ENCODE measurements at places on chromosomes 3 and 15.

- DNase-seq = no peak
These were observed 66.2 kb upstream of the CORO2B start for GRCh38 chr15:68512598-68512997.

DNA sequence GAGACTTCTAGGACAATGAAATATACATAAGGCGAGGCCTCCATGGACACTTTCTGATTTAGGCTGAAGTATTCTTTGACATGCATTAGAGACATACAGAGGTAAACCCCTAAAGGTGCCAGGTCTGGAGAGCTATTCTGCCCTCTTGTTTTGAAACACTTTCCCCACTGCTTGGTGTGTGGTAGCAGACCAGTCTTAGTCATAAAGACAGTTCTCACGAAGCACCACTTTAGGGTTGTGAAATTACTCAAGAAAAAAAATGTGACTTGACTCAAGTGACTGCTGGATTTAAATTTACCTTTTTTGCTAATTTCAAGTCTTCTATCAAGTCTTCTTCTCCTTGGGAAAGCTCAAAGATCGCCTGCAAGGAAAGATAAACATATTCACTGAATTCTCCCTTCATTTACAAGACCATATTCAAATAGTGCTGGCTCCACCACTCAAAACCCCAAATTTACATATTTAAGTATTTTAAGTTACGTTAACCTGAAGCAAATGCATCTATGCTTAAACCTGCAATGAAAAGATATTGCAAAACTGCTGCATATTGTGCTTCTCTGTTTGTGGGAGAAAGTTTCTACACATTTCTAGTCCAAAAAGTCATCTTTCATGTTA, 48.4 kb downstream of the ARHGEF3 start:
- no peak for DNase-seq

GRCh38 chr3:127195417-127195816, 2.5 kb downstream of the PRR23E start:
- DNase-seq = no peak

GRCh38 chr3:129357616-129358015, 70.8 kb downstream of the EFCAB12 start:
- no peak for DNase-seq

DNA sequence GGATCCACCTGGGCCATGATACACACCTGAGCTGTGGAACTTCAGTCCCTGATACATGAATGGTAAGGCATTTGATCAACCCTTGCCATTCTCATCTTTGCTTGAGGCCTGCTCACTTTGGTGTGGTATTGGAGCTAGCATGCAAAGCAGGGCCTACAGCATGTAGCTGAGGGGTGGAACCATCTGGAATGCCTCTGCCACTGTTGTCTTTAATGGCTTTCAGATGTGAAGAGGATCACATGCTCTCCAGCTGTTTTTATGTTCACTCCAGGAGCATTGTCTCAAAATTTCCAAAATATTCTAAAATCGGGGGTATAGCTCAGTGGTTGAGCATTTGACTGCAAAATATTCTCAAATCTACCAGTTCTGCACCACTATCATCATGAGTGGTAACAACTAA, 64.4 kb upstream of the PHLDB2 start:
- DNase-seq = no peak

DNA sequence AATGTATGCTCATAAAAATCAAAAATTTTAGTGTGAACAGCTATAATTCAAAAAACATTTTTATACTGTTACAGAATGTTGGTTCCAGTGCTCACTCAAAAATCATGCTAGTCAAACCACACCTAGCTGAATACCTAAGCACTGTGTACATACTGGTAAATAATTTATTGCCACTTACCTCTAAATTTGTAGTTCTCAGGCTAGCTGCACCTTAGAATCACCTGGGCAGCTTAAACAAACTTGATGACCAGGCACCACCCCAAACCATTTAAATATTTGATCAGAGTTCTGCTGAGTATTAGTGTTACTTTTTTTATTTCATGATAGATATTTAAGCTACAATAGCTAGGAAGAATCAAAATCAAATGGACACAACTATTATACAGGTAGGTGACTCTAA, 32.3 kb upstream of the TMCO5A start:
- DNase-seq = no peak

- DNase-seq = no peak
These were observed 193.5 kb downstream of the TNIK start for GRCh38 chr3:171266740-171267073.

- DNase-seq = no peak
These were observed 45.5 kb upstream of the BOC start for GRCh38 chr3:113165841-113166240.

- no peak for DNase-seq
These were observed 44.0 kb upstream of the PRR23C start for GRCh38 chr3:139088462-139089324.

DNA sequence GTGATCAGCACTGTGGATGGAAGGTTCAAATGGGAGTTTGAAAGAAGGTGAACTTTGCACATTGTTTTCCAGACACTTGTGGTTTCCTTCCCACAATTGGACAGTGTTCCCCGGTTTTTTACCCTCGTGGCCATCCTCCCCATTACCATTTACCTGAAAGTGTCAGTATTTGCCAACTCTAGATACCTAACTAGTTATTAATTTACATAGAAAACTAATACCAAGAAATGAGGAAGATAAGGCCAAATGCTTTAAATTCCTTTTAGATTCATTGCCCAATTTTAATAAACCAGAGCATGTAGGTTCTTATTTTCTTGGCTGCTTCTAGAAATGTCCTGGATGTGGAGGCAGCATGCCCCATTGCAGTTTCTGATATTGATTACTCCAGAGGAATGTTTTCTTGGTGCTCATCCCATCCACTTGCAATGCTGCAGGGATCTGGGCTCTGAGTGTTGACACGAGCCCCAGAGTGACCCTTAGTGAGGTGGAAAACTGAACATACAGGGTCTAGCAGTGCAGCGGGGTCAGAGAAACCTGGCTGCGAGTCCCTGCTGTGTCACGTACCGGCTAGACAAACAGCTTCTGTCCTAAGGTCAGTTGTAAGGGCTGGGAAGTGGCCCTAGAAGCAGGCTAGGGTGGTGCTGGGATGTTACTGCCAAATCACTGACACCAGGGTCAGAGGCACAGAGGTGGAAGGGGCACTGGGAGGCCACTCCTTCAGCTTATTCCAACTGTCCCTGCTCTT, 23.5 kb downstream of the LSM3 start:
- no peak for DNase-seq

DNA sequence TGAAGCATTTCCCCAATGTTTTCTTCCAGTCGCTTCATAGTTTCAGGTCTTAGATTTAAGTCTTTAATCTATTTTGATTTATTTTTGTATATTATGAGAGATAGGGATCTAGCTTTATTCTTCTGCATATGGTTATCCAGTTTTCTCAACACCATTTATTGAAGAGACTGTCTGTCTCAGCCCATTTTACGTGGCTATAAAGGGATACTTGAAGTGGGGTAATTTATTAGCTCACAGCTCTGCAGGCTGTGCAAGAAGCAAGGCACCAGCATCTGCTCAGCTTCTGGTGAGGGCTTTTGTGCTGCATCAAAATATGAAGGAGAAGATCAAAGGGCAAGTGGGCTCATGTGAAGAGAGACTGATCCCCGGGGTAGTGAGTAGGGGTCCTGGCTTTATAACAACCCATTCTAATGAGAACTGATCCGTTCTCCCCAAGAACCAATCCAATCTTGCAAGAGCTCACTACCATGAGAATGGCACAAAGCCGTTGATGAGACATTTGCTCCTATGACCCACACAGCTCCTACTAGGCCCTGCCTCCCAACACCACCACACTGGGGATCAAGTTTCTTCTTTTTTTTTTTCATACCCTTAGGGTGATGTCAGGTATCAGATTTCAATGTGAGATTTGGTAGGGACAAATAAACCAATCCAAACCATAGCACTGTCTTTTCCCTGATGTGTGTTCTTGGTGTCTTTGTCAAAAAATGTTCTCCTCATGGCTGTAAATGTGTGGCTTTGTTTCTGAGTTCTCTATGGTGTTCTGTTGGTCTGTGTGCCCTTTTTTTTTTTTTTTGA, 63.2 kb downstream of the IQGAP1 start:
- DNase-seq = no peak

DNA sequence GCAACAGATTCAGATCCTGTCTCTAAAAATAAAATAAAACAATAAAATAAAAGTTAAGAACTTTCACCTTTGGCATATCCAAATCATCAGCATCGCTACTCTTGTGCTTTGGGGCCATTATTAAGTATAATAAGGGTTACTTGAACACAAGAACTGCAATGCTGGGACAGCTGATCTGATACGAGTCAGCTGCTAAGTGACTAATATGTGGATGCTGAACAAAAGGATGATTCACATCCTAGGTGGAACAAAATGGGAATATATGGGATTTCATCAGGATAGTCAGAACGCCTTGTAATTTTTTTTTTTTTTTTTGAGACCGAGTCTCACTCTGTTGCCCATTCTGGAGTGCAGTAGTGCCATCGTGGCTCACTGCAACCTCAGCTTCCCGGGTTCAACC, 29.7 kb downstream of the BUB1B start:
- no peak for DNase-seq

GRCh38 chr3:46675426-46675825, 18.1 kb downstream of the ALS2CL start:
- DNase-seq = no peak

- no peak for DNase-seq
These were observed 33.4 kb downstream of the SLCO3A1 start for GRCh38 chr15:91886878-91887277.

- no peak for DNase-seq
These were observed 62.7 kb downstream of the SLMAP start for GRCh38 chr3:57818772-57819171.

- no peak for DNase-seq
These were observed 19.1 kb downstream of the SPTBN5 start for GRCh38 chr15:41874736-41875135.

DNA sequence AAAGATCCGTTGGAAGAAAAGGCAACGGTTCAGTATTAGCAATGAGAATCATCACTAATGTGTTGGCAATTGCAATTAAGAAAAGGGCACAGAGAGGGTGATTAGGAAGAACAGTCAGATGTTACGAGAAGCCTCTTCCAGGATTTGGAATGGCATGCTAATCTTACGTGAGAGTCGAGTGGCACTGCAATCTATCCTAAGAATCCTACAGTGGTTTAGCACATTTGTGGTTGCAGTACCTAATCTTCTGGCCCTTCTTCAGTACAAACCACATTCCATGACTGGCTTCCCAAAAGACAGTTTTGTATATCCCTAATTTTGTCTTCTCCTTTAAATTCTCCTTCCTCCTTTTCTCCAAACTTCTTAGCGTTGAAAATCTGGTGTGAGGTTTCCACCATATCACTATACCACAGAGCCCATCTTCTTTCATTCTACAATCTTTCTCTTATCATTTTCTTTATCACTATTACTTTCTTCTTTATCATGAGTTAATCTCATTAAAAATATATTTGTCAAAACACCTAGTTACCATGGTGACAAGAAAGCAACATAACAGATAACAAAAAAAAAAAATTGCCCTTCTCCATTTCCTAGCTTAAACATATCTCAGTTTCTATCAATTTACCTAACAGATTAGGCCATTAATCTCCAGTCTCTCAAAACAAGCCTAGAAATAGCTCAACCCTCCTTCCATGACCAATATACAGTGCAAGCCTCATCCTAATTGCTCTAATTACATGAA, 60.1 kb downstream of the IGSF11 start:
- DNase-seq = no peak

DNA sequence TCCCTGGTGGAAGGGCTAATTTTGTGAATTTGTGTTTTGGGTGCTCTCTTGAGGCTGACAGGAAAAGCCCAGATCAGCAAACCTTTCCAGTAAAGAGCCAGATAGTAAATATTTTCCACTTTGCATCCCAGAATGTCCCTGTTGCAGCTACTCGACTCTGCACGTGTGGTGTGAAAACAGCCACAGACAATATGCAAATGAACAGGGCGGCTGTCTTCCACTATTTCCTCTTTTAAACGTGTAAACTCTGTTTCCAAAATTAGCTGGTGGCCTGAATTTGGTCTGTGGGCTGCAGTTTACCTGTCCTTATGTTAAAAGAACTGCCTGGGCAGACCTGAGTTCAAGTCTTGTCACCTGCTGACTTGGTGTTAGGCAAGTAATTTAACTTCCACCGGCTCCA, 202.7 kb downstream of the EDEM1 start:
- no peak for DNase-seq

GRCh38 chr3:140428380-140428779, 249.5 kb upstream of the TRIM42 start:
- DNase-seq = no peak

DNA sequence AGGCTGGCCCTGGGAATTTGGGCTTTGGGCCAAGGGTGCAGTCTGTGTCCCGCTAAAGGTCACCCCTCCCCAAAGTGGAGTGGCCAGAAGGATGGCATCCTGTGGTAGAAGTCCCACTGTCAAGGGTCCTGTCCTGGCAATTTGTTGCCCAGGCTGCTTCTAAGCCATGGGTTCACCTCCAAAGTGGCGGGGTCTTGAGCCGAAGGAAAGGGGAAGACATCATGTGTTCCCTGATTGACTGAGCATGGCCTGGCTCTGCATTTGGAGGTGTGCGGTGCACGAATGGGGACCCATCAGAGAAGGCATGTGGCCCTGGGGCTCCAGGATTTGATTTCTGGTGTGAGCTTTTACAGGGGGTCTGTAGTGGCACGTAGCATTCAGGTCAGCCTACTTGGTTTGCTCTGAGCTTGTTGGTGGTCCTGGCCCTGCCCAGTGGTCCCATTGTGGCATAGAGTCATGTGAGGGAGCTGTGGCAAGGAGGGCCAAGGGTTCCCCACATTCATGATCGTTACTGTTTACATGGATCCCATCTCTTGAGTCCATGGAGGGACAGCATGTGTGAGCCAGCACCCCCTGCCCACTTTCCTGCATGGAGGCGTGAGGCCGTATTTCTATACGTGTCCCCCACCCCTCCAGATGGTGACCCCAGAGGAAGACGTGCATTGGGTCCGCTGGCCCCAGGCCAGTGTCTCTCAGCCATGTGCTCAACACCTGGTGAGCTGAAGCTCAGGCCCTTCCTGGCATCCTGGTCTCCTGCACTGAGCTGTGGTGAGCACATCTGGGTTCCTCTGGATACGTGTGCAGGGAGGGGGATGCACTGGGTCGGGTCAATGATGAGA, 225.1 kb downstream of the SNRPN start:
- peak; percentile 2 for DNase-seq

- peak; percentile 35 for DNase-seq
These were observed 1.5 kb downstream of the WHAMM start for GRCh38 chr15:82810890-82811426.

DNA sequence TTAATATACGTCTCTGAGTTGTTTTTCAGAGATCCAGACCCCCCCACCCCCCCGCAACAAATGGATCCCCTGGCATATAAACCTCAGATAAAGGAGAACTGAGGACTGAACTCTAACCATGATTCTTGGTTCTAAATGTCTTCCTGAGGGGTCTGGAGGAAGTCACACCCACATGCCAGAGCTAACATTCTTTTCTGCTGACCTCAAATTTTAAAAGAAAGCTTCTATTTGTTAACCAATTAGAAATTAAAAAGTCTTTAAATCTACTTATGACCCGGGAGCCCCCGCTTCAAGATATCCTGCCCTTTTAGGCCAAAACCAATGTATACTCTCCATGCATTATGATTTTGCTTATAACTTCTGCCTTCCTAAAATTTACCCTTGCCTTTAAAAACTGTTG, 188.3 kb downstream of the ECT2 start:
- no peak for DNase-seq

All from T-helper 1 cell (primary cell).